ENCODE measurements at places on chromosomes 13 and 19. TPM values are rescaled to one million over a fixed set of nuclear protein-coding genes. Genes with fewer than 3 reads are reported as not detected.

GRCh38 chr19:18014197-18014596 lies 6.2 kb downstream of the ARRDC2 start:
- peaks cover 55% of the 10 kb centered on the region for H3K4me1 ChIP-seq
- H3K36me3 ChIP-seq, result peaks cover 22% of the 10 kb centered on the region
- no peak for DNase-seq
- H3K4me3 ChIP-seq, result no peak overlapping the region
- peak overlapping the region; percentile 32 for H3K27ac ChIP-seq

DNA sequence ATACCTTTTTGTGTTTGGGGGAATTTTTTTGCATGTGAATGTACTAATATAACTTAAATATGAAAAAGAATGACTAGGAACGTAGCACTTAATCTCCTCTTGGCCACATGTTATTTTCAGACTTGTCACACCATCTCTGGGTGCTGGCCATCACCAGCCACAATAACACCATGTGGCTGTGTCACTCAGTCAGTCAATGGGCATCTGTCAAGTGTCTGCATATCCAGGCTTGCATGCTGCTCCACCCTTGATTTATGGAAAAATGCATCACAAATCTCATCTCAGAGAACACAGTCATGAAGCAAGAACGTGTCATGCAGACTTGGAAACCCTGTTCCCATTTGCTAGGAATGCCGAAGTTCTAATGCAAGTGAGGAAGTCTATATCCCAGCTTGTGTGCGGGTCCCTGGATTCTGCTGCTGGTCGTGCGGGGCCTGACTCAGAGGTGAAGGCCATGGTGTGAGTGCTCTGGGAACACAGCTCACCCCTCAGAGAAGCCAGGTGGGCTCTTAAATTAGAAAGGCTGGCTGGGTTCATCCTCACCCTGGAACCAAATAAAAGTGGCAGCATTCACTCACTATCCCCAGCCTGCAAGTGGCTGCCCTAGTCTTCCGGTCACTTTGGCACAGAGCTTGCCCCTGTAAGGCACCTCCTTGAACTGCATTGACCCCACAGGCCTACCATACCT lies 53.6 kb upstream of the ARHGEF7 start:
- peaks cover 5% of the 10 kb centered on the region for H3K36me3 ChIP-seq
- peaks cover 9% of the 10 kb centered on the region for H3K4me1 ChIP-seq
- no peak overlapping the region for H3K4me3 ChIP-seq
- H3K27me3 ChIP-seq, result peaks cover 4% of the 10 kb centered on the region
- no peak for DNase-seq
- H3K27ac ChIP-seq, result no peak overlapping the region

PPP2R1A gene
- total RNA-seq, result 236 TPM

ETV2 gene
- 1.6 TPM for total RNA-seq

ZFP82 gene
- total RNA-seq, result 8.2 TPM

Data from chondrocyte (in vitro differentiated cells).